ENCODE measurements at places on chromosomes 4 and X.
A peak's percentile ranks its signal among the peaks of the same experiment; 100 is the strongest.

GRCh38 chr4:113645771-113646441, 115.6 kb downstream of the CAMK2D start:
- DNase-seq: no peak

GRCh38 chrX:93695981-93696380, 22.0 kb downstream of the FAM133A start:
- DNase-seq: no peak

- peak; percentile 95 for DNase-seq
Measured at GRCh38 chr4:56435140-56435926, at the start of gene PPAT. Gene PPAT, minus strand, starts transcription at chr4:56435615. Its CDS starts 138 bp downstream, at chr4:56435477.

- DNase-seq: no peak
Measured at GRCh38 chr4:27008679-27009078, 148.0 kb downstream of the STIM2 start.

DNA sequence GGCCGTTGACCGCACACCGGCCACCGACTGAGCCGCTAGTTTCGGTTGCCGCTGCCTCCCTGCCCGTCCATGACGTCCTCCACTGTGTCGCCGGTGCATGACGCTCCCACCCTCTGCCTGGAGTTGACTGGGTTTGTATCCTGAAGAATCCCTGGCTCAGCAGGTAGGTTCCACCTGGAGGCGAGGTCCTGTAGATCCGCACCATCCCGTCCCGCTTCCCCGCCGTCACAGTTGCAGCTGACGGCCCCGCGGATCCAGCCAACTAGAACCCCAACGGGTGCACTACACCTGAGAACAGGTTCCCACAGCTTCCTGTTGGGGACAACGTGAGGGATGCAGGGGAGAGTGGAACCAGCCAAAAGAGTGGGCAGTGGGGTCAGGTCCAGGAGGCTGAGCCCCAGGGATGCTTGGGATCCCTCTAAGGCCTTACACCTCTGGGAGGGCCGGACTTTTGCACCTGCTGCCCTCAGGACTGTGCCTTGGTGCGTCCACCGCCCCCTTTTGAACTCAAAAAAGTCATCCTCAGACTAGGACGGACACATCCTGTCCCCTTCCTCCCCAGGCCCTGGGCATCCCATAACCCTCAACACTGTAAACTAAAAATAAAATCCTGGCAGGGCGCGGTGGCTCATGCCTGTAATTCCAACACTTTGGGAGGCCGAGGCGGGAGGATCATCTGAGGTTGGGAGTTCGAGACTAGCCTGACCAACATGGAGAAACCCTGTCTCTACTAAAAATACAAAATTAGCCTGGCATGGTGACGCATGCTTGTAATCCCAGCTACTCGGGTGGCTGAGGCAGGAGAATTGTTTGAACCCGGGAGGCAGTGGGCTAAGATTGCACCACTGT, 1.1 kb upstream of the SLBP start:
- no peak for DNase-seq

DNA sequence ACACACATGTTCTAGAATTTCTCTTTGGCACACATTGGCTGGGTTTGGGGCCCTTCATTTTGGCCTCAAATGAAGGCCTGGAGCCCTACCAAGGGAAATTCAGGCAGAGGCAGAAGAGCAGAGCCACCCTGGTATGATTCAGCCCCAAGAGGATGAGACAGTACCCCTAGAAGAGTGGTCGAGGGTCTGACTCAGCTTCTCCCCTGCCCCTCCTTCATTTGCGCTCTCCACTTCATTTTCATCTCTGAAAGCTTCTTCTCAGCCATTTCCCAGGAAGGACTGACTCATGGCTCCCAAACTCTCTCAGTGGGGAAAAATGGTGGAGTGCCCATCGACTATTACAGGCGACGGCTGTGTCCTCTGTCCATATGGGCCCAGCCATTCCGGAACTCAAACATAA, 43.5 kb downstream of the MAMLD1 start:
- DNase-seq: no peak

GRCh38 chr4:139767168-139767567, 101.5 kb downstream of the MGST2 start:
- no peak for DNase-seq

DNA sequence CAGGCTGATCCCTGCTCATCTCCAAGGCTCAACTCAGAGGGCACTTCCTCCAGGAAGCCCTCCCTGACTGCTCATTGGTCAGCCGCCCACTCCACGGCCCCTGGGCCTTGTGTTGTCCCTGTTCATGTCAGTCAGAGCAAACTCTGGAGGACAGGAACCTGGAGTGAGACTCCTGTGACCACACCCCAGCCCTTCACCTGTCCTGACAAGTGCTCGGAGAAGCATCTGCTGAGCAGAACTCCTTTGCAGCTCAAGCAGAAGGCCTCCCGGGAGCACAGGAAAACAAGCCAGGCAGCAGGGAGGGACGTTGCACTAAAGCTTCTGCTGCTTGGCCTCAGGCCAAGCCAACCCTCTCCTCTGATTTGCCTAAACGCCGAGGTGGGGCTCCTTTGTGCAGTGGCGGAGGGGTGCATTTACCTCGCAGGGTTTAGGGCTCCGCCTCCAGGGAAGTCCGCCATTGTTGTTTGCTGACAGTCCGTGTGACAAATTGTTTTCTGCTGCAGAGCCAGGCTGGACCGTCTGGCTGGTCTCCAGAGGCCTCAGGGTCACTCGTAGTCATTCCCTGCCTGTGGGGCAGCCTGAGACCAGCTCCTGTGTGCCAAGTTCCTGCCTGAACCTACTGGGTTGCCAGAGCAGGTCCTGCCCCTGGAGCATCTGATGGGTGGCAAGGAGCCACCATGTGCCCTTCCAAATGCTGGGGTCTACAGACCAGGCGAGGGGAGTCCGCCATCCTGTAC, 61.8 kb downstream of the C4orf50 start:
- DNase-seq: no peak

DNA sequence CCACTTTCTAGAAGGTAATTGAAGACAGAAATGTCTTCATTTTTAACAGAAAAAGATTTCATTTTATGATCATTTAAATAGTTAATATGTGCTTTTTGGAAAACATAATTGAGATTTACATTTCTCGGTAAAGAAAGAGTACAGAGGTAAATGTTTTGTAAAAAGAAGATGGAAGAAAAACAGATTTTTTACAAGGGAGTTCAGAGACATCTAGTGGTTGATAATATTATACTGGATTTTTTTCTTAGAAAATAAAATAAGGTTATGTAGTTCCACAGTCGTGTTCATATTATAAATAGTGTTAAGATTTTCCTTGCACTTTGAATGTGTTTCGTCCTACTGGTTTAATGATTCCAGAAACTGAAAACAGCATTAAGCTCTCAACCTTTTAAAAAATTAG, 60.6 kb downstream of the SMARCA1 start:
- no peak for DNase-seq

DNA sequence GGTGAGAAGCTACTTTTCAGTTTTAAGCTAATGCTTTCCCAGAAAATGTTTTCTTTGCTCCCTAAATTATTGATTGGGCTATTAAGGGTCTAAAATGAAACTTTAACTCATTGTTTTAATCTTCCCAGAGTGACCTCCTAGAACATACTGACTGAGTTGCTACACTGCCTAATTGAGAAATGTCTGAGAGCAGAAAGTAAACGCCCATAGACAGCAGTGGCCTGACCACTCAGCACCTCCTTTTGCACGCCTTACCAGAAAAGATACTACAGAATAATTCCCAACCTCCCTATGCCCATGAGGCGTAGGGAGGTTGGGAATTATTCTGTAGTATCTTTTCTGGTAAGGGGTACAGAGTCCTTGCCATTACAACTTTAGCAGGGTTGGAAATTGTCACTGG, 381.8 kb upstream of the LCORL start:
- no peak for DNase-seq

GRCh38 chr4:31755751-31756150, 1035.6 kb downstream of the PCDH7 start:
- no peak for DNase-seq

DNA sequence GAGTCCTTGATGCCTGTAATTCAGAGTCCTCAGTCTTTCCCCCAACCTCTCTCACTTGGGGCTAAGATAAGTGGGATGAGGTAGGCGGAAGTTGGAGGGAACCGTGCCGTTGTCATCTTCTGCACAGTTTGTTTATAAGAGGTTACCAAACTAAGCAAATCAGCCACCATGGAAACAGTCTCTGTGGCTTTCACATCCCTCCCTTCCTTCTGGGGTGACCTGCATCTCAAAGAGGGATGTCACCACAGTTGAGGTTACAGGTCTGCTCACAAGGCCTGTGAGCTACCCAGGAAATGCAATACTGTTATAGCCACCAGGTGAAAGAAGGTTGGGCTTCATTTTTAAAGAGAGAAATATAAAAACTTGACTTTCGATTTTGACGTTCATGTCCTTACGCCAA, 26.3 kb downstream of the RTL5 start:
- no peak for DNase-seq

DNA sequence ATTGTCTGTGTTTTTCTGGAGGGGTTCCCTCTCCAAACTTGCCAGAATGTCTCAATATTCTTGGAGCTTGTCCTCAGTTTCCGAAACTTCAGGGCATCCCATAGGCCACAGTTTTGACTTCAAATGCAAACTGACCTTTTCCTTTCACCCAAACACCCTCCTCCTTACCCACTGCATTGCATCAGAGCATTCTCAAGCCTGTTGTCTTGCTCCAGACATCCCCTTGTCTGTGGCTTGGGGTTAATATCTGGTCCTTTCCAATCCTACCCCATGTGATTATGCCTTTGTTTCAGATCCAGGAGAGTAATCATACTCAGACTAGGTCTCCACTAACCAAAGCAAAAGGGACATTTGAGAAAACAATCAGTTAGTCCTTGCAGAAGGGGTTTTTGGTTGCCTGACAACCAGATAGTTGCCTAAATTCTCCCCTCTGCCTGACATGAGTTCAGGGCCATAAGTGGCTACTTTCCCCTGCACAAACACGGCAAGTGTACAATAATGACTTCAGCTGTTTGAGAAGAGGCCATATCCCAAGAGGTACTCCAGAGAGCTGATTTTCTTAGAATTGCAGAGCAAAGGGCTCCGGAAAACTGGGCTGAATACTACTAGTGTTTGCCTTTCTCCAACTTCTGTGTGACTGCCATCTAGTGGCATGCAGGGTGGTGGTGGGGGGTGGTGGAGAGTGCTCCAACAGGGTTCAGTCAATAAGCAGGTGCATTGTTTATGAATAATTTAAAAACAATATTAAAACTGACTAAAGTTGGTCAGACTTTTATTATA, 130.2 kb downstream of the CHRDL1 start:
- DNase-seq: peak; percentile 8

DNA sequence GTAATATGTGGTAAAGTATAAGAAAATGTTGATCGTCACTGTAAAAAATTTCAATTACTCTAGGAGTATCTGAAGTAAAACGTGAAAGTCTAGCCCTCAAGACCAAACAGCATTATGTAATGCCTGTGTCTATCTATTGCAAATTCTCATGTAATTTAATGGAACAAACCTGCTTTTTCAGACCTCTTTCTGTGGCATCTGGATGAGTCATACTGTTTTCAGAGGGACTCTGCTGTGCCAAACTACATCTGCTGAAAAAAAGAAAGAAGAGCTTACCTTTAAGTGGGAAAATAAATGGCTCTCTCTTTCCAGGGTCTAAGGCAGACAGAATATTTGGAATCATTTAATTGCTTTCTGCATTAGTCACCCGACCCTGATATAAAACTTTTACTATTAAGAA, 89.8 kb upstream of the ARMCX2 start:
- DNase-seq: no peak

- no peak for DNase-seq
Measured at GRCh38 chr4:80305466-80305865, 30.1 kb upstream of the CFAP299 start.

- no peak for DNase-seq
Measured at GRCh38 chr4:152643153-152644035, 36.4 kb downstream of the TMEM154 start.

- peak; percentile 7 for DNase-seq
Measured at GRCh38 chrX:70033348-70034051, 16.2 kb downstream of the AWAT2 start.

DNA sequence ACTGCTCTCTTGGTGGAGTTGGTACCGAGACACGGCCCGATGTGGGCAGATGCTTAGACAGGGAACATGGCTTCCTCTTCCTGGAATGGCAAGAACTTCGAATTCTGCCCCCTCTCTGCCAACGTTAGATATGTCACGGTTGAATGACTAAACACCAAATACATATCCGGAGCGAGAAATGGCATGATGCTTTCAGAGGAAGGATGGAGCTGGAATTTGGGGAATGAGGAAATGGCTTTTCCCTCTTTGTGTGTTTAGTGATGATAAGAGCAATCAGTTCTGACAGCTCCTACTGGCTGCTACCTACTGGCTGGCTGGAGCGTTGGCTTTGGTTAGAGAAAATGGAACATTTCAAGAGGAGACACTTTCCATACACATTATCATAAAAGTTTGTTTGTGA, 140.0 kb downstream of the DHRSX start:
- no peak for DNase-seq

DNA sequence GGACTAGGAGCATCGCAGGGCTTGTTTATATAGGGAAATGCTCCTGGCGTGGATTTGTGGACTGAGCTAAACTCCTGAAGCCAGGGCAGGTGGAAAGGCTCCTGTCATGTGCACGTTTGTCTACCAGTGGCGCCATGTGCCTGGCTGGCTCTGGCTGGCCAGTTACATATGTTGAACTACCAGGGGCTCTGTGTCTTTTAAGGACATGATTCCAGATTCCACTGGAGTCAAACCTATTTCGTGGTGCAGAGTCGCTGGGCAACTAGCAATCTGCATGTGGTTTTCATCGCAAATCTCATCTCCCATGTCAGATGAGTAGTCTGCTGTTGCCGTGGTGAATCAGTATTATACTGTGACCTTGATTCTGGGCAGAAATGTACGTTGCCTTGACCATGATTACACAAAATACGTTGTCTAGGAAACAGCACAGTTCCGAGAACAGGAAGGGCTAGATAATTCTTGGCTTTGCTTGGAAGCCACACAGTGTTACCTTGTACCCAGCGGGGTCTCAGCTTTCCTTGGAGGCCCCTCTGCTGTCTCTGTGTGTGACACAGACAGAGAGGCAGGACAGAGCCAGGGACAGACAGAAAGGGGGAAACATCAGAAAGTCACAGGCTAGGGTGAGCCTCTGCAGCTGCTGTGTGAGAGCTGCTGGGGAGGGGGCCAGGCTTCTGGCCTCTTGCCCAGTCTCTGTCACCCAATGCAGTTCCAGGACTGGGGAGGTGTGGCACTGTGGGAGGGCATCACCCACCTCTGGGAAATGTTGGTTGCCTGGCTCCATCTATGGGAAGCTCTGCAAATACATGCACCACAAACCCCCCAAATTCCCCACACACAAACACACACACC, 19.2 kb downstream of the PNMA6E start:
- DNase-seq: no peak

- peak; percentile 2 for DNase-seq
Measured at GRCh38 chrX:153226344-153227185, 47.5 kb downstream of the MAGEA1 start.

- DNase-seq: no peak
Measured at GRCh38 chr4:70559924-70560323, 32.1 kb upstream of the AMBN start.

- no peak for DNase-seq
Measured at GRCh38 chr4:122334828-122335227, 44.0 kb upstream of the ADAD1 start.

DNA sequence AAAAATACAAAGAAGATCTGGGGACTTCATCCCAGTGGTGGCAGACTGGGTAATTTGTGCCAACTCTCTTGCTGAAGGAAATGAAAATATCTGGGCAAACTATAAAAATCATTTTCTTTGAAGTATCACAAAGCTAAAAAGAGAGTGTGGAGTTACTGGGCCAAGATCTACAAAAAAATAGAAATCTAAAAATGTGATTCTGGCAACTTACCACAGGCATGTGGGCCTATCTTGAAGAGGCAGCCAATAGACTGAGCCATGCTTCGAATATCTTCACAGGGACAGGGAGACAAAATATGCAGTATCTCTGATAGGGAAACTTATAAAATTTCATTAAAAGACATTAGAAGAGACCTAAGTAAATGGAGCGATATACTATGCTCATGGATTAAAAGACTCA, 168.8 kb downstream of the RCHY1 start:
- DNase-seq: no peak

- no peak for DNase-seq
Measured at GRCh38 chr4:184962125-184962638, 56.1 kb upstream of the HELT start.
